MG63 (cell line): ENCODE measurements at places on chromosomes 6 and 20.

DNA sequence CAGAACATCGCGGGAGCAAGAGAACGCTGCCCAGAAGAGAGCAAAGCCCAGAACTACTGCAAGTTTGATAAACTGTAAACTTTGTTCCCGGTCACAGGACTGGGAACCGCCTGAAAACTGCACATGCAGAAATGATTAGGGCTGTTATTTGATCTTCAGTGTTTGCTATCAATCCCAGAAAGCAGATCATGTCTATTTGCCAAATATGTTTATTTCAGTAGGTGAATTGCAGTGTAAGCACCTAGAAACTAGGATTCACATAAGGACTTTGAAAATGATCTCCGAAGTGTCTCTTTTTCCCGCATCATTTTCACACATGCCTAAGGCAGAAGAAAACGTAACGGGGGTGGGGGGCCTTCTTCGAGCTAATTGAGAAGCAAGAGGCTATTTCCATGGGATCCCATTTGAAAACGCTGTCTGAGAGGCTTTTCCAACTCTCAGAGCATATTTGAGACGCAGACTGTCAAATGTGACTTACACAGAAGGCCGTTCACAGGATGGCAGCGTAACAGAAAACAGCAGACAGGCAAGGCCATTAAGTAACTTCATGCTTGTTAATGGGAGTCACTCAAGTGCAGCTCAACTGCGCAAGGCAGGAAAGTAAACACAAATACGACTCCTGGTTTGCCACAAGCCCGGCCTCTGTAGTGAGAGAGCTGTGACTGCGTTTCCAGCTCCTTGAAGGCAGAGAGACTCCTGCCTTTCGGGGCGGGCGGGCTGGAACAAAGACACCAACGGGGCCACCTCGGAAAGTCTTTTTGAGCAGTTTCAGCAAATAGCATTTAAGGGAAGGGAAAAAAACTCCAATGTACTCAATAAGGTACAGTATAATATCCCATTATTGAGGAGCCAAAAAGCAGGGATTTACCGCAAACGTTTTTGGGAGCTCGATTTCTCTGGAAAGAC lies 144.7 kb upstream of the ZNF217 start:
- DNase-seq = peak; percentile 90

- DNase-seq = no peak
Observed at GRCh38 chr6:94623586-94623985, 953.7 kb upstream of the MANEA start.

DNA sequence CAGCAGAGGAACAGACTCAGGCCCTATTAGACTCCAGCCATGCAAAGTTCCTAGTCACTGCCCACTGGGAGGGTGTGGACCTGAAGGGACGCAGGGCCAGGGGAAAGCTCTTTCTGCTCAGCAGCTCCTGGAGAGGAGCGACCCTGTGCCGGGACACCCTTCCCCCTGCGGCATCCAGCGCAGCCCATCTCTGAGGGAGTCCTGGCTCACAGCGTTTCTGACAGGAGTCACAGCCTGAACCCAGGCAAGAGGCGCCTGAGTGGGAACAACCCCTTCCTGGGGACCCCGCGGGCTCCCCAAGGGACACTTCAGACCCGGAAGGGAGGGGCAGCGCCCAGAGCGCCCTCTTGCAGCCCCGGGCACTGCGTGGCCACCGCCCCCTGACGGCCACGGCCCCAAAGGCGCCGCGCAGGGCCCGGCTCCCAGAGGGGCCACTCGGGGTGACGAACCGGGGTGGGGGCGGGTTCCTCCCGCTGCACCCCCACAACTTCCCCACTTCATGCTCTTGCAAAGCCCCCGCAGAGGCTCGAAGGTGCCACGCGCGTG lies 862 bp downstream of the UCKL1 start:
- DNase-seq = peak; percentile 58

- DNase-seq = no peak
Observed at GRCh38 chr6:170450916-170451761, 102.0 kb downstream of the PSMB1 start.

GRCh38 chr20:14336686-14337085 lies 726 bp downstream of the FLRT3 start:
- no peak for DNase-seq

GRCh38 chr20:1467355-1468116 lies 887 bp upstream of the NSFL1C start:
- DNase-seq = no peak

DNA sequence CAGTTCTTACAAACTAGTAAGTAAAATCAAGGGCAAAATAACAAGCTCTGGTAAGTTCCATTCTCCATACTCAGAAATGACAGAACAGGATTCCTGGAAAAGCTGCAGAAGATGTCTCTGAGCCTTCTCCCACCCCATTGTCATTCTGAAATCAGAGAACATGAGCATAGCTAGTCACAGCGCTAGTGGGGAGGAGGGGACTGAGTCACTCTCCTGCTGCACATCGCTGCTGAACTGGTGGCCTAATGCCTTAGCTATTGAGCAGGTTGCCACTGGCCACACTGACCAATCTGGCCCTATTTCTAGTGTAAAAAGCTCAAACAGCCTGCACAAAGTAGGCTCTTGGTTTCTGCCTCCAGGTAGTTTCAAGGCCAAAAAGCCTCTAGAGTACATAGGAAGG lies 26.1 kb upstream of the RIPPLY2 start:
- no peak for DNase-seq

- no peak for DNase-seq
Observed at GRCh38 chr6:158313989-158314388, 1.7 kb downstream of the TULP4 start.

- no peak for DNase-seq
Observed at GRCh38 chr20:58897488-58897887, 45.0 kb downstream of the GNAS start.

DNA sequence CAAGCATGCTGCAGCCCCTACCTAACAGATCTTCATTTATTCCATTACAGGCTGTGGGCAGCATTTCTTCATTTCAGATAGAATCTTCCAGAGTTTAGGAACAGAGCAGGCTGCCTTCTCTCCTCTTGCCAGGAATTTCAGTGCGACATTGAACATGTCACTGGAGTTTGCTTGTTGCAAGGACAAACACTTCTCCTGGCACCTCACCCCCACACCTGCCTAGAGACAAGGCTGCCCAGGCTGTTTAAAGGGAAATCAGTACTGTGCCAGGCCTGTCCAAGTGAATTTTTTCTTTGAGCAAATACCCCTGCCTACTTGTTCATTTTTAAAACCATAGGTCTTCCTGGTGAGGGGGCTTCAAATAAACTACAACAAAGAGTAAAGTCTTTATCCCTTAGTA lies 594.1 kb downstream of the PTPRT start:
- no peak for DNase-seq

DNA sequence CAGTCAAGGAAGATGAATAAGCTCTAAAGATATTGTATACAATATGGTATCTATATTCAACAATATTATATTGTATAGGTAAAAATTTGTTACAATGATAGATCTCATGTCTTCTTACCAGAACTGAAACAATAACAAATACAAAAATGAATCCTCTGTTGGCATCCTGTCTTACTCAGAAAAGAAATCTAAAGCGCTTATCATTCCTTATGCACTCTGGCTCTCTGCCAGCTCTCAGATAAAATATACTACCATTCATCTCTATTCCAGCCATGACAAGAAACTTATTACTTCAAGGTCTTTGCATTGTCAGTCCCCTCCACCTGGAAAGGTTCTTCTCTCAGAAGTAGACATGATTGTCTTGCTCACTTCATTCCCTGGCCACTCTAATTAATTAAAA lies 138.6 kb downstream of the THEMIS start:
- no peak for DNase-seq

DNA sequence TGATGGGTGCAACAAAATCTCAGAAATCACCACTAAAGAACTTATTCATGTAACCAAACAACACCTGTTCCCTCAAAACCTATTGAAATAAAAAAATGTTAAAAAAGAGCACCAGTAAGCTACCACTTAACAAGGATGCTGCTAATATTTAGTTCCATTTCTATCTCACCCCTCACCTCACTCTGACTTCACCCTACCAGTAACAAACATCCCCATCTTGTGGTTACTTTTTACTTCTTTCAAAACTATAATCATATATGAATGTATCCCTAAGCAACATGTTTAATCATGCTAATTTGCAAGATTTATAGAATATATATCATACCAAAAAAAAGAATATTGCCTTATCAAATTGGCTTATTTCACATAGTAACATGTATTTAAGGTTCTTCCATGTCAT lies 27.4 kb upstream of the SLC24A3 start:
- no peak for DNase-seq

- peak; percentile 85 for DNase-seq
Observed at GRCh38 chr20:2230726-2231488, 64.9 kb upstream of the TGM3 start.

- DNase-seq = no peak
Observed at GRCh38 chr6:31157513-31158139, at the start of gene CCHCR1. Gene CCHCR1, minus strand, starts transcription at chr6:31157802. Its CDS starts 202 bp downstream, at chr6:31157600.

- DNase-seq = no peak
Observed at GRCh38 chr6:36848658-36849441, 9.6 kb upstream of the CPNE5 start.

DNA sequence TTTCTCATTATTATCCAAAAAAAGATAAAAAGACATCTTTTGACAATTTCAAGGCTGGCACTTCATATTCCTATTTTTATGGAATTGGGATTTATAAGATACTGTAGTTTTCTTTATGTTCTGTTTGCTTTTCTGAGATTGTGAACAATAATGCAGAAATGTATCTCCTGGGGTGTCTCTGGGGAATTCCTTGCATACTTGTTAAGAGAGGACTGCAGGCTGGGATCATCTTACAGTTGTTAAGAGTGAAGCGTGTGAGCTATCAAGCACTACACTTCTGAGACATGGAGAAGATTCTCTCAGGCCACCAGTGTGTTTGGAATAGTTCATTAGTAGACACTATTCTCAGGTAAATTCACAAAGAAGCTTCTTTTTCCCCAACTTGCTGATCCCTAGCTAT lies 963.3 kb upstream of the GJE1 start:
- no peak for DNase-seq

DNA sequence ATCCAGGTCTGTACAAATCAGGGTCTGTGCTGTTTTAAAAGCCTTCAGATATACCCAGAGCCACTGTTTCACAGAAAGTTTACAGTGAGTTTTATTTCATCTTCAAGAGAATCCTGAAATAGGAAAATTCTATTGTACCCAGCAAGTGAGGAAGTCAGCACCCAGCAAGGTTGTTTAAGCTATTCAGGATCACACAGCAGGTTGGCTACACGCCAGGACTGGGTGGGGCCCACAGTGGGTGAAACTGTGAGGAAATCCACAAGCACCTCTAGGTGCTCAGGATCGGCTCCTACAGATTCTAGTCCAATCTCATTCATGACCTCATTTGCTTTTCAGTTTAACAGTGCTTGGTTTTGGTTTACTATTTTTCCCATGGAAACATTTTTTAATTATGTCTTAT lies 128.9 kb downstream of the SYNDIG1 start:
- no peak for DNase-seq

GRCh38 chr20:48721324-48722001 lies 106.3 kb downstream of the PREX1 start:
- DNase-seq = no peak

GRCh38 chr6:87151471-87151780 lies 3.9 kb upstream of the ZNF292 start:
- DNase-seq = no peak

- no peak for DNase-seq
Observed at GRCh38 chr20:61073376-61073775, 178.7 kb upstream of the CDH4 start.

- DNase-seq = no peak
Observed at GRCh38 chr6:49776444-49776843, 10.6 kb downstream of the PGK2 start.

DNA sequence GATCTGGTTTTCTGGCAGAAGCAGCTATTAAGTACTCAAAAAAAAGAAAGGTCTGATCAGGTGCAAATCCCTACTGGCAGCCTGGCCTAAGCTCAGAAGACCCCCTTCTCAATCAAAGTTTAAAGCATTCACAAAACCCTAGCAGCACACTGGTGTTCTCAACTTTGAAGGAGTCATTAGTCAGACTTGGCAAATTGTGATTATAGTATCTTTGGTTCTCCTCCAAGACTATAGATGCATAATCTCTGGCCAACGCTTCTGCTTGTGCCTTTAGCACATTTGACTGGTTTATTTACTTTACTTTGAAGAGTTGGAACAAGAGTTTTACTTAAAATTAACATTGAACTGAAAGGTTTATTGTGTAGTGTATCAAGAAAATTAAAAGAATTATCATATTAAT lies 248.9 kb downstream of the PTPRK start:
- no peak for DNase-seq

DNA sequence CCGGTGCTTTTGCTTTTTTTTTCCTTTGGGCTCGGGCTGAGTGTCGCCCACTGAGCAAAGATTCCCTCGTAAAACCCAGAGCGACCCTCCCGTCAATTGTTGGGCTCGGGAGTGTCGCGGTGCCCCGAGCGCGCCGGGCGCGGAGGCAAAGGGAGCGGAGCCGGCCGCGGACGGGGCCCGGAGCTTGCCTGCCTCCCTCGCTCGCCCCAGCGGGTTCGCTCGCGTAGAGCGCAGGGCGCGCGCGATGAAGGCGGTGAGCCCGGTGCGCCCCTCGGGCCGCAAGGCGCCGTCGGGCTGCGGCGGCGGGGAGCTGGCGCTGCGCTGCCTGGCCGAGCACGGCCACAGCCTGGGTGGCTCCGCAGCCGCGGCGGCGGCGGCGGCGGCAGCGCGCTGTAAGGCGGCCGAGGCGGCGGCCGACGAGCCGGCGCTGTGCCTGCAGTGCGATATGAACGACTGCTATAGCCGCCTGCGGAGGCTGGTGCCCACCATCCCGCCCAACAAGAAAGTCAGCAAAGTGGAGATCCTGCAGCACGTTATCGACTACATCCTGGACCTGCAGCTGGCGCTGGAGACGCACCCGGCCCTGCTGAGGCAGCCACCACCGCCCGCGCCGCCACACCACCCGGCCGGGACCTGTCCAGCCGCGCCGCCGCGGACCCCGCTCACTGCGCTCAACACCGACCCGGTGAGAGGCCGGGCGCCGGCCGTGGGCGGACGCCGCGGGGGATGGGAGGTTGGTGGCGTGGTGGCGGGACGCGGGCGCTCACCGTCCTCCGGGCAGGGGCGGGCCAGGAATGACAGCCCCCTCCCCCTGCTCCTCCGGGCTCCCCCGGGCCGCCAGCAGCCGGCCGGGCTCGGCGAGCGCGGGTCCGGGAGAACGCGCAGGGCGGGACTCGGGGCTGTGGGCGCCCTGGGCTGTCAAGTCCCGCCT lies 606 bp downstream of the ID4 start:
- DNase-seq = peak; percentile 29

GRCh38 chr20:23963941-23964340 lies 24.6 kb downstream of the GGTLC1 start:
- no peak for DNase-seq

GRCh38 chr6:37594895-37595294 lies 95.2 kb upstream of the CCDC167 start:
- DNase-seq = no peak

GRCh38 chr6:36590237-36590636 lies 3.9 kb upstream of the SRSF3 start:
- peak; percentile 66 for DNase-seq

GRCh38 chr6:17628873-17629272 lies 28.8 kb downstream of the FAM8A1 start:
- DNase-seq = no peak

GRCh38 chr6:20211941-20212391 lies 303 bp downstream of the MBOAT1 start:
- DNase-seq = no peak

GRCh38 chr6:27839626-27840475 lies 72.3 kb downstream of the OR2B2 start:
- peak; percentile 100 for DNase-seq
